ENCODE measurements at places on chromosomes 2 and 18.

DNA sequence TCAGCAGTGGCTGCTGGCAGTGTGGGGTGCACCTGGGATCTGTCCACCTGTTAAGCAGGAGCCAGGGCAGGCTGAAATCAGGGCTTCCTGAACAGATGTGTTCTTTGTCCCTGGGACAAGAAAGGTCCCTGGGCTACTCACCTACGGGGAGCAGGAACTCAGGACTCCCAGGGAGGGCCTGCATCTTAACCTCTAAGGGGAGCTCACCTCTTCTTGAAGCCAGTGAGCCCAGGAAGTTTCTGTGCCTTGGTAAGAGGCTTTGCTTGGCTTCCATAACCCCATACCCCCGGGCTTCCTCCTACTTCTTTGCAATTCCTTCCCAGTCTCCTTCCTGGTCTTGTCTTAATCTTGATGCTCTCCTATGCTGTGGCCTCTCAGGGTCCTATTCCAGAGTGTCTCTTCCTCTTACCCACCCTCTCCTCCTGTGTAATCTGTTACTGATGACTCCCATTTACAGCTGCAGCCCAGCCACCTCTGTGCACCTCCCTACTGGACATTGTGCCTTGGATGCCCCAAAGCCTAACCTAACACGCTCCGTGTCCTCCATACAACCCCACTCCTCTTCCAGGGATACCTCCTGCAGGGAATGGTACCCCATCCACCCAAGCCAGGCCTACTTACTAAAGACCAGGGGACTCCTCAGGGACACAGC is 55.7 kb upstream of the MAPRE3 start:
- no peak for DNase-seq

- no peak for DNase-seq
Observed at GRCh38 chr2:128835342-128835855, 516.7 kb upstream of the HS6ST1 start.

DNA sequence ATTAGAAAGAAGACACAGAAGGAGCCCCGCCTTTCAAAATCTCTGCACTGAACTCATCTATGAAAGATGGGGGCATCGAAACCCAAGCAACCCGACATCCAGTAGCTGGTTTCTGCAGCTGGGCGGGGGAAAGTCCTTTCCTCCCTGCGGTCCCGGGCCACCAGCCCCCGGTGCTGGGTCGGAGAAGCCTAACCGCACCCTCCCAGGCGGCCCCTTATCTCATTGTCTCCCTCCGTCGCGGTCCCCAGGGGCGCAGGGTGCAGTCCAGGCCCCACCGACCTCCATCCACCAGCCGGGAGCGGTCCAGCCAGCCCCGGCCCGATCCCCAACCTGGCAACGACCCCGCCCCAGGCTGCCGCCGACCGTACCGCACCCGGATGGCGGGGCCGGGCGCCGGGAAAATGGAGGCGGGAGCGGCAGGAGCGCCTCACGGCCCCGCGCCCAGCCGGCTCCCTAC is 452 bp downstream of the RAPH1 start:
- DNase-seq: no peak

GRCh38 chr2:132615329-132616085 is 54.5 kb downstream of the LYPD1 start:
- no peak for DNase-seq

GRCh38 chr2:134124047-134124753 is 129.7 kb upstream of the MGAT5 start:
- no peak for DNase-seq

DNA sequence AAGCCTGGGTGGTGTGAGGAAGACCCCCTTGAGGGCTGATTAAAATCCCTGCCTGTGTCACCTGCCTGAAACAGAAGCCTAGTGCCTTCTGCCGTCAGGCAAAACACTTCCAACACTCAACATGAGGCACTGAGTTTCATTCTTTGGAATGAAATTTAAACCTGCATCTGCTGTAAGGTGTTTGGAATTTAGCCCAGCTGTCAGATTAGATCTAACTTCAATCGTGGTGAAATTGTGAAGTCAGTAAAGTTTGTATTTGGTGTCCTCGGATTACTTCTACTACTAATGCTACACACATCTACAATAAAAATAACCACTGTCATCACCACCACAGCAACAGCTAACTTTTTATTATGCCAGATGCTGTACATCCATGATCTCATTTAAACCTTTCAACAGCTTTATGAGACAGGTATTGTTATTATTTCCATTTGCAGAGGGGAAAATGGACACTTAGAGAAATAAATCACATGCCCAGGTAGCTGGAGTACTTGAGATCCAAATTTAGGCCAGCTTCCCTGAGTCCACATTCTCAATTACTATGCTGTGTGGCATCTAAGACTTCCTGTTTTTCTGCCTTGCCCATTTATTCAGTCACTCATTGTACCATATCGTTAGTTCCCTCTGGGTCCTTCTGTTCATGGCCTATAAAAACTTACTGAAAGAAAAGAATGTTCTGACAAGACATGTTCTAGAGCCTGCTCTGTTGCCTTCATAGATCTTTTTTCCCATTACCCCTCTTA is 98.2 kb upstream of the GCFC2 start:
- no peak for DNase-seq

GRCh38 chr2:147373800-147374422 is 470.9 kb upstream of the ACVR2A start:
- DNase-seq: no peak

- DNase-seq: no peak
Observed at GRCh38 chr18:49668574-49669275, 106.9 kb downstream of the LIPG start.

DNA sequence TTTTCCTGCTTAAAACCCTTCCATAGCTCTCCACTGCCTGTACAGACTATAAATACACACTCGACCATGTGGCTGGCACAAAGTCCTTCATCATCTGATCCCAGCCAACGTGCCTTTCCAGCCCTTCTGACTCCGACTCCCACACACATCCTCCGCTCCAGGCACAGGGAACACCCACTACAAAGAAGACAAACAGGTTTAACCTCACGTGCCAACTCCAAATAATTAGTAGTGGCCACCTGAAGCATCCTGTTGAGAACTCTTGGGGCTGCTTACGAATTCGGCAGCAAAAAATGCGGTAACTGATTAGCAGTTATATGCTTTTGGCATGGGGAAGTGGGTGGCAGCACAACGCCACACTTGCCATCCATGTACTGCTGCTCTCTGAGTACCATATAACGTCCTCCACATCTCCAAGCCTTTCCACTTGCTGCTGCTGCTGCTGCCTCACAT is 12.1 kb downstream of the SPIRE1 start:
- DNase-seq: no peak

GRCh38 chr2:1504311-1504750 is 91.1 kb downstream of the TPO start:
- DNase-seq: no peak

DNA sequence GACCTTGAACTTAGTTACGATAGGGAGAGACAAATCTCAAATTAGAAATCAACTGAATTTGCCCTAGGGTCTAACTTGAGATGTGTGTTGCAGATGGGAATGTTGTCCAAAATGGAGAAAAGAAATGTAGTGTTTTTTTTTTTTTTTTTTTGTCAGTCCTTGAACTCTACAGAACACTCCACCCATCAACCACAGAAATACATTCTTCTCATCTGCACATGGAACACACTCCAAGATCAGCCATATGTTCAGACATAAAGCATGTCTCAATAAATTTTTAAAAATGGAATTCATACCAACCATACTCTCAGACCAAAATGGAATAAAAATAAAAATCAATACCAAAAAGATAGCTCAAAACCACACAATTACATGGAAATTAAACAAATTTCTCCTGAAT is 526.5 kb downstream of the FBXO15 start:
- DNase-seq: no peak

DNA sequence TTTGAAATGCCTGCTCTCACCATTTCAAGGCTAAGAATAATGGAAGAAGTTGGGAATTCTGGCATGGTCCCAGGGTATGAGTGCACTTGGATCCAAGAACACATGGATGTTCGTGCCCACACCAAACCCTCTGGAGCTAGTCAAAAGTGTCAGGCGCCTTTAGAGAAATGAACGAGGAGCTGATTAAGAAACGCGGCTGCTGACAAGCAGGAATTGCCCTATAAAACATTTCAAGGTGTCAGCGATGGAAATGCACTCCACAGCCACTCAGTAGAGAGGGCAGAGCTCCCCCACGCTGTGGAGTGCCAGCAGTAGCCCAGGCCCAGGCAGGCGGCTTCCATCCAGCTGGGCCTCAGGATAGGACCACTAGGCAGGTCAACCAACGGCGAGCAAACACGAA is 213.7 kb downstream of the TTC32 start:
- no peak for DNase-seq

DNA sequence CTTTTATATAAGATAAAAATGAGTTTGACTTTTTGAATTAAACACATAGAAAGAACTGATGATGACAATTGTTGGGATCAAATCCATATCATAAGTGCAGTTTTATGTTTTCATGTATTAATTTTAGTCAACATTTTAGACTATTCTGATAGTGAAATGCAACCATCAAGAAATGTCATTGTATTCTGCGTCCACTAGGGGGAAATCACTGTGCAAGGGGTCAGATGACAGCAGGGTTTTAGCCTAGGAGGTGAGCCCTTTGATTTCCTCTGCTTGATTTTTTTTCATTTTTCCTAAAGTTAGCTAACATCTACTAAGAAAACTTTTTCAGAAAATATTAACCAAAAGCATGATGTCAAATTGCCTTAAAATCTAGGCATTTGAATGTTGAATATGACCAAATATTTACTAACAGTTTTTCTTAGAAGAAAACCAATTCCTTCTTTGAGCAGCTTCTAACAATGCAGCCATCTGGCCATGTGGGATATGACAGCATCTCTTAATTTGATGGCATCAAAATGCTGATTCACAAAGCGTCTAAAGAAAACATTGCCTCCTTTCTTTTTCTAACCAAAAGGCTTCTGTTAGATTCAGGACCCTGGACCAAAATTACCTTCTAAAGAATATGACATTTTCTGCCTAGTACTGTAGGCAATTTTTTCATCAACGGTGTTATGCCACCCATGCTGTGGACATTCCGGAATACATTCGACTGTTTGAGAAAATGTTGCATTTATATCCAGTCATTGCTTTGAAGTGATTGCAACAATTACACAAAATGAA is 141.5 kb downstream of the SPHKAP start:
- no peak for DNase-seq

DNA sequence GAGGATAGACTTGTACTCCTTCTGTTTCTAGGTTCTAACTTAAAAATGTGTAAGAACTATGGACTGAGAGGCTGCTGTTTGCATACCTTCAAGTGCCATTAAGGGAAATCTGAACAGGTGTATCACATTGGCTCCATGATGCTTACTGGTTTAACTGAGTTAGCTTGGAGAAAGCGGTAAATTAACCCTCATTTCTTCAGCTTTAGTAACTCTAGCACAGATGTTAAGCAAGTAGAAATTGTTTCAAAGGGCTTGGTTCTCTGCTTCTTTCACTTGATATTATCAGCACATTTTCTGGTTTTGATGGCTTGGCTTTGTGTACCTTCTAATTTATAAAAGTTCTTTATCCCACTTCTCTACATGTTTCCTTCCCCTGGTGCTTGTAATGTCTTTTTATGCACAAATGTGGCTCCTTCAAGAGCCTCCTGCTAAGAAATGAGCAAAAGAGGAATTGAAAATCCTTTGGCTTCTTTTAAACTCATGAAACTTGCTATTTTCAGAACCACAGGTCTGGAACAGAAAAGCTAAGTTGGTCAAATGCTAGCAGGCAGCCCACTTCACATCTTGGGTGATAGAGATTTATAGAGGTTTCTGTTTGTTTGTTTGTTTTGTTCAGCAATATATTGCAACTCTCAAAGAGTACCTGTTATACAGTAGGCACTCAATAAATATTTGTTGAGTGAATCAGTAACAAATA is 249.9 kb upstream of the THUMPD2 start:
- DNase-seq: no peak

- DNase-seq: peak; percentile 31
Observed at GRCh38 chr2:172783165-172783898, 47.7 kb downstream of the RAPGEF4 start.

DNA sequence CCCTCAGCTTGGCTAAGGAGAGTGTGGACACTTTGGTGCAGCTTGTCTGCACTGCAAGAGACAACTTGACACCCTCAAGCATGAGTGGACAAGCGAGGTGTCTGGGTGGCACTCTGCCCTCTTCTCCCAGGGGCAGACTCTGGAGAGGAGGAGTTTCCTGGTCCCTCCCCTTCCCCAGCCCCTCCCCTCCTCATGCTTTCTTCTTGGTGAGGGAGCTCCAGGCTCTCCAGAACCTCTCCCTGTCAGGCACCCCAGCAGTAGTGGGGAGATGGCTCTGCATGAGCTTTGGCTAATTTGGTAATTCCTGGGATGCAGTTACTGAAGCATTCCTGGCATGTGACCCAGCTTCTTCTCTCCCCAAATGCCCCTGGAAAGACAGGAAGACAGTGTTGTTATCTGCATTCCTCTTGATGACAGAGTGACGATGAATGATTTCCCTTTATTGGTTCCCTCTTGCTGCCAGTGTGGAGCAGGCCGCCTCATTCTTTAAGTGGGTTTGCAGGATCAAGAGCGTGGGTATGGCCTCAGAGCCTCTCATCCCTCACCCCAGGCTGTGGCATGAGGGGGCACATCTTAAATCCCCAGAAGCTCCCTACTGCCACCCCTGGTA is 89.2 kb downstream of the STPG4 start:
- no peak for DNase-seq

DNA sequence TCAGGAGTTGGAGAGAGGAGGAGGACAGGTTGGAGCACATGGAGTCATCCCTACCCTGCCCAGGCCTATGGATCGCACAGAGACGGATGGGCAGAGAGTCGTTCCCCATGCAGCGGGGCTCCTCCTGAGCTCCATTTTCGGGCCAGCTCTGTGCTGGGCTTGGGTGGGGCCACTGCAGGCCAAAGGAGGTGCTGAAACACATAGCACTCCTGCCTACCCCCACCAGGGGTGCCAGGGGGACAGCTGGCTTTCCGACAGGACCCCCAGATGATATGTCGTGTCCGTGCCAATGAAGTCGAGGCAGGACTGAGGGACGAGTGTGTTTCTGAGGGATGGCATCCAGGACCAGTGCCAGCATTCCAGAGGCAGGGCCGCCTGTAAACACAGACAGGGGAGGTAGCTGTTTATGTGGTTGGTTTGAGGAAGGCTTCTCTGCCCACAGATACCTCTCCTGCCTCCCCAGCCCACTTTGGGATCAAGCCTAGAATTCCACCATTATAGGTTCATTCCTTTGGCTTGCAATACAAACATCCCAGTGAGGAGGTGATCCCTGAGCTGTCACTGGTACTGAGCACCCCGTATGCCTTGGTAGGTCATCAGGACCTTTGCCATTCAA is 116.6 kb downstream of the GLI2 start:
- no peak for DNase-seq

GRCh38 chr2:232280341-232280740 is 98.2 kb upstream of the ALPP start:
- no peak for DNase-seq

All from neural crest cell (in vitro differentiated cells).